CD14-positive monocyte (primary cell): ENCODE measurements at places on chromosomes 7 and 10.

- no peak for DNase-seq
Measured at GRCh38 chr7:50962962-50963374, 180.3 kb upstream of the GRB10 start.

DNA sequence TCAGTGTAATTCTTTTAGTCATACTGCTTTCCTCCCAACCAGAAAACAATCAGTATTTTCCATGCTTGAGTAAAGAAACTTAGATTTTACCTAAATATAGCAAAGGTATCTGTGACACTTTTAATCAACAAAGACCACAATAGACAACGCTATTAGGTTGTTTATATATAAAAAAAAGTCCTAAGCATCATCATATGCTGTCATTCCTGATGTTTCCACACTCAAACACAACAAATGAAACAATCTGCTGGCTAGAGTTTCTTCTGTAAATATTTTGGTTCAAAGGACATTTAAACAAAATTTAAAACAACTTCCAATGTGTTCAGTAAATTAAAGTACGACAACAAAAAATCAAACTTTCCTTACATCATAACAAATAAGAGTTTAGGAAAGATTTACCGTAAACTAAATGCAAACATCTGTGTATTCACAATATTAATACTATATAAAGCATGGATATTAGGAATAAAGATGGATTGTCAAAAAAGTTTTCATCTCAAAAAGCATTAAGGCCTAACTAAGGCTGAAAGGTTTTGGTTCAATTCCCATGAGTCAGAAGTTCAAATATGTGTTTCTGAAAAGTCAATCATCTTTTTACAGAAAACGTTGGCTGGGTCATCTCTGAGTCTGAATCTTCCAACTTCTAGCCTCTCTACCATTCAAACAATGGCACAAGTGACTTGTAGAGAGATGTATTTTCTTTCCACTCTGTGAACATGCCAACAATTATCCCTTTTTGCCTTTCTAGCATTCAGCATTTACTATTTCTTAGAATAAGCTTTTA lies 157.1 kb downstream of the CRPPA start:
- DNase-seq = no peak

DNA sequence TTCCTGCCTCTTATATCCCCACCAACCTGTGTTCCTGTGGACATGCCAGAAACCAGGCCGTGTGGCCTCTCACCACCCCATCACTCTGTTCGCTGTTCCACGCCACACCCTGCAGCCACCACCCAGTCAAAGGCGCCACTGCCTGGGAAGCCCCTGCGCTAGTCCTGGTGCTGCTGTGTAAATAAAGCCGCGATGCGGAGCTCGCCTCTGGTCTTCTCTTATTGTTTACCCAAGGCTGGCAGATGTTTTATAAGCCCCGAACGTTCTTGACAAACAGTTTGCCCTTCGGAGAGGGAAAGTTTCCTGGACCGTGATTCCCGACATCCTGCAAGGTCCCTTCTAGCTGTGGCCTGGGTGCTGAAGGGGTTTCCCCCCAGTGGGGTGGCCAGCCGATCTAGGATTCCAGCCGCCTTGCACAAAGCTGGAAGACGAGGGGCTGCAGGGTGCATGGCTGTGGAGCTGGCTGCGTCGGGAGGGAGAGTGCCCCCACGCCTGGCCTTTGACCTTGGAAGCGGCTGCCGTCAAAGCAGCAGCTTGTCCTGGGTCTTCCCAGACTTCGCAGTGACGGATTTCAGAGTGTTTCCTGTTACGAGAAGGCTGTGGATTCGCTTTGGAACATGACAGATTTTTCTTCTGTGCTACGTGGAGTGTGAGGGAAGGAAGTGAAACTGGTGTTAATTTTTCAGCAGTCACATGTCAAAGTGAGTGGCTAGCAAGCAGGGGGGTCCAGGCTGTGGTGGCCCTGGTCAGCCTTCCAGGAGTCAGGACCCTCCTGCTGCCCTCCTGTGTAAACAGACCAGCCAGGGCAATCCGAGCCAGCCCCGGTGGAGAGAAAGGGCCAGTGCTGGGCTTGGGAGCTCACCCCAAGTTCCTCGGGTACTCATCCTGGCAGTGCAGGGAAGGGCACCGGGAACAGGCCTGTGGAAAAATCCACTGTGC lies 61.6 kb downstream of the LHPP start:
- DNase-seq = peak; percentile 76

DNA sequence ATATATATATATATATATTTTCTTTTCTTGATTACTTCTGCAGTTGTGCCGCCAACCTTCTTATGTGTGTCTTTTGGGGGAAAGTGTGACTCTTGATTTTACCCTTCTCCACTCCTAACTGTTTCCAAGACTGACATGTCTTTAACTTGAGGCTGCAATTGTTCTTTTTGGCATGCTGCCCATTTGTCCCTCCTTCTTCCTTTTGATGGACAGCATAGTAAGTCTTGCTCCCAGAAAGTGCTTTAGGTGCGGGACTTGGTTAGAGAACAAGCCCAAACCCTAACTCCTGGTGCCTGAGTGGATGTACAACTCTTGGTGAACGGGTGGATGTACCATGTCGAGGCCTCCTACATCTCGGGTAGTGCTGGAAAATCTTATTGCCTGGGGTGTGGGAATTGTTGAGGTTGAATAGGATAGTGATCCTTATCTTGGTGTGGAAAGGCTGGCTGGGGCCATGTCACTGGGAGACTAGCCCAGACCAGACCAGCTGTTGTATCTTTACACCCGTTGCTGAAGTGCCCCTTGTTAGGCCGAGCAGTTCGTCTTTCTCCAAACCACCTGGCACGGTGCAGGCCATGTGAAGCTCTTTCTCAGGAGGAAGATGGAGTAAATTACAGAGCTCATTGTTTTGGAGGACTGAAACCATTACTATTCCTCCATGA lies 16.3 kb downstream of the TCF7L2 start:
- no peak for DNase-seq

DNA sequence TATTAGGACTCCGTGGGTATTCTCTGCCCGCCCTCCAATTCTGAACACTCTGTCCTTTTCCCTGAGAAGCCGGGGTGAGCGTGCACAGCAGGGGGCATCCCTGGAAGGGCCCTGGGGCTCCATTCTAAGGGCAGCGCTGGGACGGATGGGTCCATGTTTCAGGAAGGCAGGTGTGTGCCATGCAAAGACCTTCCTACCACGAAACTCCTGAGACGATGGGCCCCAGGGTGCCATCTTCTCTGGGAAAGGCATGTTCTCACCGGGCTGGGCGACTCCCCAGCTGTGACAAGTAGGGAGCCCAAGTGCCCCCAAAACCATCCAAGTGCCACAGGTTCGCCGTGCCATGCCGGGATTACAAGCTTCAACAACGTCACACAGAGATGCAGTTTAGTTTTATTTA lies 256.7 kb downstream of the DNAJB6 start:
- no peak for DNase-seq

DNA sequence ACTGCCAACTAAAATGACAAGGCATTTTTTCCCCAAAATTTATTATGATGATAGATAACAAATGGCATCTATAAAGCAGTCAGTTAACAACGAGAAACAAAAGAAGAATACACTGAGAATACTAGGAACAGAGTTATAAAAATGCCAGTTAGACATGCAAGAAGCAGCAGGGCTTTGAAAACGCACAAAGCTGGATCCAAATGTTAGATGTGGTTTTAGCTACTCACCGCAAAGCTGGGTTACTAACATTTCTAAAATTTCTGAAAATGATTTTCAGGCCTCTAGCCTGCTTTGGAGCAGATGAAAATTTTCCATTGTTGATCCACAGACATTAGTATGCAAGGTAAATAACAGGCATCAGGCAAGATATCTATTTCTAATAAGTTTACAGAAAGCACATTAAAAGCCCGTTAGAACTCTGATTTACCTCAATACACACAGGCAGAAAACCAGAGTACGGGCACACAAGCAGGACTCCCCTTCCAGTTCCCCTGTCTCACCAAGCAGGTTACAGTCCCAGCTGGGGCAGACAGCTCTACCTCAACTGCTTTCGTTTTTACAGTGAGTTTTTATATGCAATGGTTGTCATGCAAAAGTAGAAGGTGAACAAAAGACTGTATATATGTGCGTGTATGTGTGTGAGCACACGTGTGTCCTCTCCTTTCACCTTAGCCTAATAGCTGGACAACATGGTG lies 37.9 kb downstream of the GLI3 start:
- no peak for DNase-seq

GRCh38 chr7:147911201-147911601 lies 679.4 kb upstream of the C7orf33 start:
- DNase-seq = no peak

GRCh38 chr10:6409971-6410643 lies 170.0 kb downstream of the PRKCQ start:
- DNase-seq = peak; percentile 30

DNA sequence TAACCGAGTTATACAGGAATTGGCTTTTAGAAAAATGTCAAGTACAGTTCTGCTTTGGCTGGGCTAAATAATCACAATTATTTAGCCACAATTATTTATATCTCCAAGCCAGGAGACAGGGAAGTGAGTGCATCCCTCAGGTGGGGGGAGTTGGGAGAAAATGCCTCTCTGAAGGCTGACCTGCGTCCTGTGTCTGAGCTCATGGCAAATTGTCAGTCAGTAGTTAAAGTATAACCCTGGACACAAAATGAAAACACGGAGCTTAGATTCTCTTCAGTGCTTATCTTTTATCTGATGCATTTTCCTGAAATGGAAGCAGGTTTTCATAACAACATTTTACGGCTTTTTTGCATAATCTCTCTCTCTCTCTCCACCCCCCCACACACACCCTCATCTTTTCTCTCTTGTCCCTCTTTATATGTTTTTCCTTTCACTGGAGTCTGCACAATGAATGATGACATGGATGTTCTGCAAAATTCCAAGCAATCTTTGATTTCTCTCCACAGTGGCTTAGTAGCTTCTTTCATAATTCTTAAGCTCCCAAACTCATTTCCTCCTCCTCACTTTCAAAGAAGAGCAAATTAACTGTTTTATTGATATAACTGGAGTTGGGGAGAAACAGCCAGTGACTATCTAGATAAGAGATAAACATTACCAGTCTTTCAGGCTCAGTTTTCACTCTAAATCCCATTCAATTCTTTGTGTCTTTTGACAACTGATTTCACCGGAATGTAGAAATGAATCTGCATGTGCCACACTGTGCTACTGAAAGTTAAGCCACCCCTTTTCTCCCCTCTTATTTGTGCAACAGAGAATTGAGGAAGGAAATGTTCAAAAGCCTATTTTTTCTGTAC lies 521.4 kb upstream of the GHITM start:
- DNase-seq = no peak

DNA sequence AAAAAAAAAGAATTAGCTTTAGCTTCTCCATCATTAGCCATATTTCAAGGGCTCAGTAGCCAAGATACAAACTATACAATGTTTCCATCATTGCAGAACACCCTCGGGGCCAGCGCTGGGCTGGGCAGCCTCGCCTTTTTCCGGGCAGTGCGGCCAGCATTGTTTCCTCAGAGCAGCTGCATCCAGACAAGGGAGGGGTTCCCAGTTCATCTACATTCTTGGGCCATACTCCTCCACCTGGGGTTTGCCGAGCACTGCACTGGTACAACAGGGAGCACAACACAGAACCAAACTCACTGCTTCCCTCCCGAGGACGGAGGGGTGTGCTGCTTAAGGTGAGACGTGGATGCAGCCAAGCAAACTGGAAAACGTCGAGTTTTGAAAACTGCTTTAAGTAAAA lies 2.4 kb upstream of the PKD1L1 start:
- DNase-seq = no peak

DNA sequence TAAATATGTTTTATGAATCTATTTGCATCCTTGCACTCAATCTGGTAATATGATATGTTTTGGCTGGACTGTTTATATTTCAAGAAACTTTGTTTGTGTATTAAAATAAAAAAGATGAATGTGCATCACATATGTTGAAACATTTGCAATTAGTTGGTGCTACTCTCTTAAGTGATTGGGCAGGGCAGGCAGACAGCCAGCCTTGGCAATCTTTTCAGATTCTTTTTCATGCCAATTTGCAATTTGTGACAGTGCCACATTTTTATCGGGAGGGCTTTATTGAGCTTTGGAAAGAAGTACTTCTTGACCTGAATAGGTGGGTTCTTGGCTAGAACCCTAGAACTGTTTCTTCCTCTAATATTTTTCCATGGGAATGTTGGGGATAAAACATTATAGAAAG lies 152.2 kb downstream of the NXPH1 start:
- no peak for DNase-seq

GRCh38 chr10:26855186-26855585 lies 5.6 kb downstream of the ABI1 start:
- peak; percentile 47 for DNase-seq

DNA sequence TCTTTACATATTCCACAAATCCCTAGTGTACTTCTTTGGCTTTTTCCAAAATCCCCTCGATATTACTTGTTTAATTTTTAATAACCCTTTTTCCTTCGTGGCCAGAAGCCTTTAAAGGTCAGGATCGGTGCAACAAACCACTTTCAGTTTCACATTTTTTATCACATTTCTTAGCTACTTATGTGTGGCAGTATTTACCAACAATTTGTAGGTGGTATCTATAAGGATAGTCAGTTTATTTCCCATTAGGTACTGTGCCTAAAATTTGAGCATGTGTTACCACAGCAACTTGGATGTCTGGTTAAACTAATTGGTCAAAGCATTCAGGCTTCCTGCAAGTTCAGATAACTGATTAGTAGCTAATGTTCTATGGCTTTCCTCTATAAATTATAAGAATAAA lies 104.9 kb downstream of the CDK14 start:
- no peak for DNase-seq

GRCh38 chr10:132708936-132709335 lies 77.0 kb downstream of the NKX6-2 start:
- DNase-seq = no peak

DNA sequence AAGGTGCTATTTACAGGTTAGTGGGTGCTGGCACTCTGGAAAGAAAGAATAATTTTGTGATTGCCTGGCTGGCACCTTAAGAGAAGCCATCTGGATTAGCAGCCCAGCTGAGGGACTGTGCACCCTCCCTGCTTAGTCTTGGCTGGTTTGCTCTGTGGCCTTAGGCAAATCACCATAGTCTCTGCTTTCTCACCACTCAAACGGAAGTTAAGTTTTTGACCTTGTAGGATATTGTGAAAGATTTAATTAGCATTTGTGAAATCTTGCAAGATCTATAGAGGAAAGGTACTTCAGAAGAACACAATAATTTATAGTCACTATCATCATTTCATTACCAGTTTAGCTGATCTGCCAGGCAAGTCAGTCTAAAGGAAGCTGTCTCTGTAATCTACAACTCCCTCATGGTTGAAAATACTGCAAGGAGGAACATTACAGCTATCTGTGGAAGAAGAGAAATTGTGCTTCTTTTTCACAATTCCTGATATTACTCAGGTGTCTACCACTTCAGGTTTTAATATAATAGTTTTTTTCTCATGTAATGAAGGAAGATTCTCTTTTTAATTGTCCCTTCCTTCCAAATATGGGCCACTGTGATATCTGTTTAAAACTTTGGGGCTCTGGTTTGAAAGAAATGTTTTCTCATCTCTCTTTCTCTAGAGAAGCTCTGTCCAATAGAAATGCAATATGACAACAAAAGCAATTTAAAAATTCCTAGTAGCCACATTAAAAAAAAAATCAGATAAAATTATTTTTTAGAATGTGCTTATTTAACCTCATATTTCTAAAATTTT lies 219.6 kb downstream of the PTEN start:
- peak; percentile 73 for DNase-seq
